ENCODE measurements at places on chromosomes 5 and 9. TPM values are rescaled to one million over a fixed set of nuclear protein-coding genes. Genes with fewer than 3 reads are reported as not detected.

Gene INSL6
- not detected for total RNA-seq

Gene ANKRD18B
- total RNA-seq: 1.1 TPM

Gene MATR3
- total RNA-seq: 104 TPM

Gene GPR150
- total RNA-seq: 0.10 TPM

Gene FAM221B
- not detected for total RNA-seq

Gene DMRT3
- total RNA-seq: not detected

- no peak for DNase-seq
These were observed 414.8 kb upstream of the SLC30A5 start for GRCh38 chr5:68679041-68679440.

GRCh38 chr9:94929369-94929756 lies 202.9 kb downstream of the AOPEP start:
- DNase-seq: peak; percentile 79

DNA sequence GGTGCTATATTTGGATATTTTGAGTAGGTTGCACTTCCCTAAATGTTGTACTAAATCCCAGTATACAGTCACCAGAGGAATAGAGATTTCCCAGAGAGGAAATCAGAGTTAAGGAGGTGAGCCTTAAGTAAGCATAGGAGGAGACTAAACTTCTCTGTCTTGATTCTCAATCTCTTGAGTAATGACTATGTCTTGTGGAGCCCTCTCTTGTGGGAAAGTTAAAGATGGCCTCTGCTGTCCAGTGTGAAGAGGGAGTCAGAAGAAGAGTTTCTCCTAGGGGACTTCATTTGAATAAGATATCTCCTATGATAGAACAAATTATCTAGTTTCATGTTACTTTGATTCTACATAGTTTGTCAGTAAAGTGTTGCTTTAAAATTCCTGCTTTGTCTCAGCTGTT lies 502.5 kb downstream of the PDE4D start:
- DNase-seq: no peak

DNA sequence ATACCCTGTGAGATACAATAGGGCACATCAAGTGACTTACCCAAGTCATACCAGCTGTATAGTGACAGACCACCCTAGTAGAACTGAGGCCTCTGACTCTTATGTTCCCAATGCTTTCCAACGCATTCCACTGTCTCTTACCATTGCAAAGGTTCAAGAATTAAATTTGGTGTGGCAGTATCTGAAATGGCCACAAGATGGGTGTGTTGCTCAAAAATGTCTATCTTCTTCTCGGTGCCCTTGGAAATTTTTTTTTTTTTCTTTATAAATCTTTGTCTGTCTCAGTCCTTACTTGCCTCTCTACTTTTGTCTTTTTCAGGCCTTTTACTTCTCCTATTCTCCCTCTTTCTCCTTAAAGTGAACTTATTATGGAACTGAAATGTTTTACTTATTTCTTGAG lies 48.4 kb downstream of the GPR21 start:
- DNase-seq: no peak

GRCh38 chr9:13899924-13900323 lies 414.0 kb downstream of the NFIB start:
- DNase-seq: no peak

GRCh38 chr9:133842721-133843227 lies 104.6 kb upstream of the SARDH start:
- no peak for DNase-seq

DNA sequence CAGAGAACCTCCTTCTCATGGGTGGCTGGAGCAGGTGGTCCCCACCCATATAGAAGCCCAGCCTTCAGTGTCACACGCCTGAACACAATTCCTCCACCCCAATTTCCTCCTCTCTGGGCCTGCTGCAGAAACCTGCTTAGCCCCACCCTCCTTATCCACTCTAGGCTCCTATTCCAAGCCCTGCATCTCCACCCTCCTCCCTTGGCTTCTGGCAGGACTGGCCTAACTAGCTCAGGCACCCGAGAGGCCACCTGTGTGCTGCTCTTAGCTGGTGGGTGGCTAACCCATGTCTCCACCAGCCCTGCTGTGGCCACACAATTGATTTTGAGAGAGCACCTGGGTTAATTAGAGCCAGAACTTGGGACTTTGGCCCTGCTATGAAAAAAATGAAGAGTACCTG lies 77.3 kb upstream of the ATP10B start:
- DNase-seq: no peak

- no peak for DNase-seq
These were observed 133.1 kb downstream of the DOCK8 start for GRCh38 chr9:347667-348292.

DNA sequence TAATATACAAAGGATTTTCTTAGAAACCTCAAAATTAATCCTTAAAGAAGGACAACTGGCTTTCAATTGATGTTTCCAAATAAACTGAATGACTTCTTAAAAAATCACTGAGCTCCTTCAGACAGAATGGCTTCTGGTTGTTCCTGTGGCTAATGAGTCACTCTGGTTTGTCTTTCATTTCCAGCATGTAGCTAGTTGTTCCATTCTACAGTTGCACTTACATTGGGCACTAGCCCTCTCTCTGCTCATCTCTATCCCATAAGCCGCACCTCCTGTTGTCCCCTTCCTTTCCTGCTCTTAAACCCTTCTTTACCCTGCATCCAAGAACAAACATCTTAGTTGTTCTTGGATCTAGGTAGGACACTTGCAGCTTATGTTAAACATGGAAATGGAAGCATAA lies 235.3 kb upstream of the HAPLN1 start:
- DNase-seq: no peak

DNA sequence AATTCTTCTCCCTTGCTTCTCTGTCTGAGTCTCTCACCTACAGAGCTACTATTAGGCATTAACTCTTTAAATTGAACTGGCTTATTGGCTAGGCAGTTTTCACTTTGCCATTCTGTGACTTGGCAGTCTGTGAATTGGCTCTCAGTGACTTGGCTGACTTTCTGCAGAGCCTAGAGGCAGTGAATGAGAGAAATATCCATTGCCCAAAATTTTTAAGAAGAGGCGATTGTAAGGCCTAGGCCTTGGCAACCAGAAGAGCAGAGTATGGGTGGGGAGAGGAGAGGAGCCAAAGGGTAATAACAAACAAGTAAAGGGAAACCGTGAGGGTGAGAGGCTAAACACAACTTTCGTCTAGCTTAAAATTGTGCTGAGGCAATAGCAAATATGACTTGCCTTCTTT lies 176.7 kb downstream of the PRR16 start:
- DNase-seq: no peak

DNA sequence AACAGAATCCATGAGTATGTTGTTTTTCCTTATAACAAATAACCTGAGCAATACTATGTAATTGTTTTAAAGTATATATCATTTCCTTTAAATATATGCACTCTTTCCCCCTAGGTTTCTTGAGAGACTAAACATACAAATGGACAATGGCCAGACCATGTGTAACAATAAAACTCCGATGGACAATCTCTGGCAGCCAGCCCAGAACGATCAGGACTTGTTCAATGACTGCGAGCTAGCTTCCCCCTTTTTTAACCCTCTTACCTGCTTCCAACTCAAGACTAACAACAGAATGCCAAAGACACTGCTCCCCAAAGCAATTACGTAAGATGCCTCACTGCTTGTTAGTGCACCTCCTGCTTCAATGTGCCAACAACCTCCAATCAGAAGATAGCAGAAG lies 94.9 kb downstream of the HTR4 start:
- no peak for DNase-seq

GRCh38 chr5:173660481-173661280 lies 44.2 kb upstream of the BOD1 start:
- DNase-seq: no peak

GRCh38 chr9:7613931-7614330 lies 185.6 kb downstream of the DMAC1 start:
- DNase-seq: no peak

- peak; percentile 51 for DNase-seq
These were observed 202.1 kb downstream of the SNX18 start for GRCh38 chr5:54719384-54720283.

GRCh38 chr5:115544043-115544435 lies 536 bp downstream of the FEM1C start:
- DNase-seq: no peak

DNA sequence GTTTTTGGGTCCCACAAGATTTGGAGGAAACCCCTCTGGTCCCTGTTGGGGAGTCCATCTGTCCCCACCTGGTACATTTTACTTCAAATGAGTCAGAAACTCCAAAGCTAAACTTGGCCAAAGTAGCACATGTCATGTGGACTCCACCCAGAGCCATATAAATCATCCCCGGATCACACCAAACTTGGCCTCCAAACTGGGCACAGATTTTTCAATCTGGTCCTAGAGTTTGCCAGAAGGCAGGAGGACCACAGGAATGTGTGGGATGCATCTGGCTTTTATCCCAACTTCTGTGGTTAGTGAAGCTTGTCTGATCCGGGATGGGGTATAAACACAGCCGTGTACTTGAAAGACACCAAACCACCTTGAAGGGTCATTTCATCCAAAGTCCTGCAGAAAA lies 66.3 kb downstream of the MAT2B start:
- DNase-seq: no peak

DNA sequence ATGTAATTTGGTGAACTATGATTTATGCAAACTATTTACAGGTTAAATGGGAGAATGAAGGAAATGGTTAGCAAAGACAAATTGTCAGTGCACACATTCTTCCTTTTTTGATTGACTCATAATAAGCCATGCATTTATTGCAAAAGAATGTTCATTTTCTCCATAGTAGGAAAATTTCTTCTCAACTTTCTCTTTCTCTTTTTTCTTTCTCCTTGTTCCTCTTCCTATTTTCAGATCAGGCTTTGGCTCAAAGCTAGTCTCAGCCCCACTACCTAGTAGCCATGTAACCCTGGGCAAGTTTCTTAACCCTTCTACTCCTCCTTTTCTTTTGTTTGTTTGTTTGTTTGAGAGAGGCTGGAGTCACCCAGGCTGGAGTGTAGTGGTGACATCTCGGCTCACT lies 156.6 kb downstream of the PIK3R1 start:
- DNase-seq: no peak

DNA sequence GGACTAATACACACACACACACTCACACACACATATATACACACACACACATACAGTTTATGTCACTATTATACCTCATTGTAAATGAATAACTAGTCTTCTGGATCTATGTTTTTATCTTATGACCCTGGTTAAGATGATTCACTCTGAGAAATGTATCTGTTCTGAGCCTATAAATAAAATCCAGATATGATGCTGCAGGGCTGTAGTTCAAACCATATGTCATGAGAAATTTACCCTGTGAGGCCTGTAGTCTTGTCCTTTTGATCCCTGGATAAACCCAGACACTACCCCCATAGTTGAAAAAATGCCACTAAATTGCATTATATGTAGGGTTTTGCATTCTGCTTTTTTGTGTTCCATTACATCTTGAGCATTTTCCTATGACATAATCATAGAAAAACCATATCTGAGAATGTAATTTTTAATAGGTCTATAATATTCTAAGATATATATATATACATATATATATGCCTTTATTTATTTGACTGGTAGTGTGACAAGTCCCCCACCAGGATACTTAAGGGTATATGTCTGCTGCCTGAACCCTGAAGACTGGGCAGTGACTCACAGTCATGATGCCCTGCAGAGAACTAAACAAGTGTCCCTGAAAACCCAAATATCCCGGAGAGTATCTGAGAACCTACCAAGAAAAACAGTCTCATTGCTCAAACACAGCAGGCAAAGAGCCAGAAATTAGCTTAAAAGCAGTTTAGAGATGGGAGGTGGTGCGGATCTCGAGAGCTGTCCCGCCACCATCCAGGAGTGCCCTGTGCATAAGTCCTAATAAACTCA lies 18.4 kb upstream of the ALDOB start:
- DNase-seq: no peak

Data from left cardiac atrium (tissue), 4 donors.